ENCODE measurements at places on chromosomes 13 and 19.

DNA sequence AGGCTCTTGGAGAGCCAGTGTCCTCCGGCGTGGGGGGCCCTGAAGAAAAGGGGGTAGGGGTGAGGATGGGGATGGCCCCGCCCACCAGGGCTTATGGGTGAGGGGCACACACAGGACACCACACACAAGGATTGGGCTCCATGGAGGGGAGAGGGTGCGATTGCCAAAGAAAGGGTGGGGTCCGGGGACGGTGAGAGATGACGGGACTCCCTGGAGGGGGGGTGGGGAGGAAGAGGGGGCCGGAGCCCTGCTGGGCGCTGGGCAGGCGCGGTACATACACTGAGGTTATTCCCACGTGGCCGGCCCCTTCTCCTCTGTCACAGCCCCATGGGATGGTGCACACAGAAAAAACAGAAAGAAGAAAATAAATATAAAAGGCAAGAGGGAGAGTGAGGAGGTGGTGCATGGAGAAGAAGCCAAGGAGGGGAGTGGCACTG lies 60.1 kb downstream of the IER2 start:
- DNase-seq = no peak

- no peak for DNase-seq
These were observed 57.9 kb downstream of the MBD3L2B start for GRCh38 chr19:6963244-6963852.

- DNase-seq = no peak
These were observed 191.6 kb downstream of the DLEU7 start for GRCh38 chr13:50651922-50652321.

DNA sequence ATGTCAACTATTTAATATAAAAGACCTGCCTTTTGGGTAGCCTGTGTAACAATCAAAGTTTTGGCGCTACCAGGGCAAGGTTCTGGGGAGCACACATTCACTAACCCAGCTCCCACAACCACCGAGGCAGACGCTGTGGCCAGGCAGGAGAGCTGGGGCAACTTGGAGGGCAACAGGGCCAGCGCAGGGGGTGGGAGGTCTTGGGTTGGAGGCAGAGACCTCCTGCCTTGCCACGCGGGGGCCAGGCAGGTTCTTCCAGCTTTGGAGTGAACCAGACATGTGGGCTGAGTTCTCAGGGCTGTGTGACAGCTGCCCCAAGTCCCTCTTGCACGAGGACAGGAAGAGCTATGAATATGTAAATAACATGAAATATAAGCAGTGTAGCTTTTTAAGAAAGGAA lies 30.3 kb upstream of the MCF2L start:
- DNase-seq = no peak

DNA sequence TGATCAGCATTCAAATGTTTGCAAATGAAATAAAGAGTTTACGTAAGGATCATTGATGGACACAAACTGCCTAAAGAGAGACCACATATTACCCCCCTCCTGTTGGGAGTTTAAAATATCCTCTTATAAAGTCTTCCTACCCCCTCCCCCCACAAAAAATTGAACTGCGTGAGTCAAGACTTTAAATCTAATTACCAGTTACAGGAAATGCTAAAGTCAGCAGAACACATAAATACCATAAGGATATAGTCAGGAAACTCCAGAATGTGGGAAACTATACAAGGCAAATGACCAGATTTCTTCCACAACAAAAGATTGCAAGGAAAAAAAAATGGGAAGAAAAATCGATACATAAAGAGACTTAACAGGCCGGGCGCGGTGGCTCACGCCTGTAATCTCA lies 44.4 kb upstream of the FARP1 start:
- no peak for DNase-seq

GRCh38 chr19:29704562-29705558 lies 10.2 kb downstream of the C19orf12 start:
- peak; percentile 56 for DNase-seq
